ENCODE measurements at places on chromosomes 6 and 20.

DNA sequence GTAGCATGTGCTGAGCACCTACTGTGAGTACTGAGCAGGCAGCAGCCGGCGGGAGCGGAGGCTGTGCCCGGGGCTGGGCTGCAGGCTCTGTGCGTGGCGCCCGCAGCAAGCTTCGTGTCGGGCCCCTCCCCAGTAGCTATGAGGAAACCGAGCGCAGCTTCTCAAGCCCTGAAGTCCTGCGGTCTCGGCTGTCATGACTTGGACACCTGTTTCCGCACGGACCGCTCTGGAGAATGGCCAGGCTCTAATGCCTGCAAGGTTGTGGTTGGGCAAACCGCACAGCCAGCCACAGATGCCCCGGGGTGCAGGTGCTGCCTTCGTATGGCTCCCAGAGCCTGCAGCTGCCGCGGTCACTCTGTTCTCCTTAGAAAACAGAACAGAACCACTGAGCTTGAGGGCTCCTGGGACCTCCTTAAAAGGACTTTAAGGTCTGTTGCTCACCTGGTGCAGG, 33.7 kb downstream of the PYGB start:
- no peak for DNase-seq

- DNase-seq = peak; percentile 85
Observed at GRCh38 chr6:158213925-158214674, 46.0 kb downstream of the GTF2H5 start.

GRCh38 chr20:50303573-50304500, 113.2 kb downstream of the CEBPB start:
- DNase-seq = no peak

- no peak for DNase-seq
Observed at GRCh38 chr20:17504066-17504897, 26.9 kb downstream of the BFSP1 start.

DNA sequence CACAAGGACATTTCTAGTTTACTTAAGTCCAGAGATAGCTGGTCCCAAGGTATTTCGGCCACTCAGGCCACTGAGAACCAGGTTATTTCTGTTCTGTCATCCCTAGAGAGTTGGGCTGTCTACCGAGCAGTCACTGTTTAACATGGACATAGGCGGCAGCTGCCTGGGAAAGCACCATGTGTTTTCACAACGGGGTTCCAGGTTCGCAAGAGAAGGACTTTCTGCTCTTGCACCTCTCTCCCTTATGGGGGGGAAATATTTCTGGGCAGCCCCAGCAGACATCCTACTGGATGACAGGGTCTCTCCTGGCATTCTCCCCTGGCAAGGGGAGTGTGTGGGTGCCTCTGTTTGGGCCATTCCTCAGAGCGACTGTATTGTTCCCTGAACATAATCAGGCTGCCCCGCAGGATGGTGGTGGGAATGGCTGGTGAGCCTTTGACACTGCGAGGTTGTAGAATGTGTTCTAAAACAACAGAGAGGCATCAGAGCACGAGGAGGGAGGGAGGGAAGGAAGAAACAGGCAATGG, 64.4 kb upstream of the DUSP22 start:
- no peak for DNase-seq

DNA sequence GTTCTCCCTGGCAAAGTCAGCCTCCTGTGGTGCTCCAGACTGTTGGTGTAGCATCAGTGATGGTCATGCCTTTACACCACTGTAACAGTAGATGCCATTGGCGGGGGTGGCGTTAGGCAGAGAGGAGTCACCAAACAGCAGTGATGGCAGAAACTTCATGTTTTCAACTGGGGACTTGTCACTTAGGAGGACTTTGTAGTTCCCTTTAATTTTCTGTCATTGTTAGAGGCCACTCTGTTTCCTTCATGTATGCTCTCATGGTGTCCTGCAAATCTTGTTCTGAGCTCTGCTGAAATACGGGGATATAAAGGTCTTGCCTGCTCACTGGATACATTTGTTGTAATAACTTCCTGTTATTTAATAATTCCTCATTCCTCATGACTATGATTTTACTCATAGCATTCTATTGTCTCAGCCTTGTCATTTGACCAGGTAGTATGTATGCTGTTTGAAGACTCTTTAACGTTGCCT, 4.6 kb downstream of the MAP3K4 start:
- DNase-seq = no peak

- DNase-seq = no peak
Observed at GRCh38 chr6:19865178-19865577, 28.0 kb downstream of the ID4 start.

DNA sequence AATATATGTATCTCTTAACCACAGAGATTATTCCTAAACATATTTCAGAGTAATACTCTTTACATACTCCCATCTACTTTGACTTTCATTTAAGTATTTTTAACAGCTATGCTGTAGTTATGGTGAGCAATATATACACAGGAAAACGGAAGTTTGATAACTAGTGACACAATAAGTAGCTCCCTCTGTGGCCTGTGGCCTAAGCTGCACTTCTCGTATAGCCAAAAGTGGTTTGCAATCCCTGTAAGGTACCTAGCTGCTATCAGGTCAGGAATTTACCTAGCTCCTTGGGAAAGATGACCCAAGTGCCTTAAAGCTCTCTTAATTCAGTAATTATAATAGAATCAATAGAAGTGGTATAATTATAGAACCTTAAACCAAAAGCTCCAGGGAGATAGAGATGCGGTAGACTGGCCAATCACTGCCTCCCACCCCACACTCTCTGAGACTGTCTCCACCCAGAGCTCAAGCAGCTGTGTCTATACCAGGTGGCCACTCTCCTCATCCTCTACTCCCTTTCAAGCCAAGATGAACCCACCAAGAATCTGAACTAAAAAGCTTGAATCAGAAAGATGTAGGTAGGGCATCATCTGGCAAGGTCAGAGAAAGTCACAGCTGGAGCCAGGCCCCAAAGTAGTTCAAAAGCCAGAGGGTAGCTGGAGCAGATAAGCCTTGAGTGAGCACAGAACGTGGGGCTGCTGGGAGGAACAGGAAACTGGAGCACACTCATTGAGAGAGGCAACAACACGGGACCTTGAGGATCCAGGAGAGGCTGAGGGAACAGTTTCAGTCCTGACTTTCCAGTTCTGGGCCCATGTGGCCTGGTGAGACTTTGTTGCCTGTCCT, 84.9 kb upstream of the ASF1A start:
- peak; percentile 52 for DNase-seq

DNA sequence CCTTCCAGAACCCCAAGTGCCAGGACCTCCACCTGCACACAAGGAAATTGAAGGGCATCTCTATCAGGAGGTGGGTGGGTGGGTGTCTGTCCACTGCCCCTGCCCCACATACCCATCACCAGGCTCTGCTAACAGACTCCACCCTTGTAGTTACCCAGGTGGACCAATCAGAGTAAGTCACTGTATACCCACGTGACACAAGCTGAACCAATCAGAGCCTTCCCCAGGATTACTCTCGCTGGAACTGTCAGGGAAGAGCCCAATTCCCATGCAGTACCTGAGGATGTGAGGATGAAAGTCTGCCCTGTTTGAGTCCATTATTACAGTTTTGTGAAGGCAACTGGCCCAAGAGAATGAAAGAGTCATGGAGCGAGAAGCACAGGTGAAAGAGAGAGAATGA, 4.2 kb downstream of the OCSTAMP start:
- DNase-seq = no peak

DNA sequence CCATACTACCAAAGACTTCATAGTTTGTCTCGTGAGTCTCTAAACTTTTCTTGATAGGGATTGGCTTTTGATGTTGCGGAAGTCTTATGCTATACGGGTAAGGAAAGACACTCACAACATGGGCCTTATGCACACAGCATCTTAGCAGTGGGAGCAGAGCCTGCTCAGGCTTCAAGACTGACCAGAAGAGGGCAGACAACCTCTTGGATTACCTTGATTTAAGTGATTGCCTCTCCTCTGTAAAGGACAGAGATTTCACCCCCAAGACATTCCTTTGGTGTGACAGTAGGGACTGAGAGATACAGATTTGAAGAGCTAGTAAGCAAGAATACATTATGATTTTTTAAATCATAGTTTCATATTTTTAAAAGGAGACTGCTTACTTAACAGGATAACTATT, 71.0 kb upstream of the SAMD3 start:
- peak; percentile 67 for DNase-seq

- no peak for DNase-seq
Observed at GRCh38 chr6:156879591-156879990, 102.4 kb downstream of the ARID1B start.

DNA sequence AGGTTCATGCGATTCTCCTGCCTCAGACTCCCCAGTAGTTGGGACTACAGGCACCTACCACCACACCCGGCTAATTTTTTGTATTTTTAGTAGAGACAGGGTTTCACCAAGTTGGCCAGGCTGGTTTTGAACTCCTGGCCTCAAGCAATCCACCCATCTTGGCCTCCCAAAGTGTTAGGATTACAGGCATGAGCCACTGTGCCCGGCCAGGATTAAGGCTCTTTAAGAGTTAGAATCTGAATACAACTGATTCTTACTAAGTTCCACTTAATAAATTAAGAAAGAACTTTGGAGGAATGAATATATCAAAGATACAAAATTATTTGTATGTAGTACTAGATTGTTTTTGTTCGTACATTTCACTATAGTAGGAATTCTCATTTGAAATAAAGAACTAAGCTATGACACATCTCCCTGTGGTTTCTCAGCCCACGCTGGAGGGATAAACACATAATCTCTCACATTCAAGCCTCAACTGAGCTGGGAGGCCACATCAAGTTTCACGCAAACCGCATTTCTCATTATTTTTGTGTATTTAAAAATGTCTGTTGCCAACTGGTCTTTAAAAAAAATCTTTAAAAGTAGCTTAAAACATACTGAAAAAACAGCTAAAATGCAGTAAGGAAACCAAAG, 34.2 kb downstream of the DTNBP1 start:
- peak; percentile 8 for DNase-seq

DNA sequence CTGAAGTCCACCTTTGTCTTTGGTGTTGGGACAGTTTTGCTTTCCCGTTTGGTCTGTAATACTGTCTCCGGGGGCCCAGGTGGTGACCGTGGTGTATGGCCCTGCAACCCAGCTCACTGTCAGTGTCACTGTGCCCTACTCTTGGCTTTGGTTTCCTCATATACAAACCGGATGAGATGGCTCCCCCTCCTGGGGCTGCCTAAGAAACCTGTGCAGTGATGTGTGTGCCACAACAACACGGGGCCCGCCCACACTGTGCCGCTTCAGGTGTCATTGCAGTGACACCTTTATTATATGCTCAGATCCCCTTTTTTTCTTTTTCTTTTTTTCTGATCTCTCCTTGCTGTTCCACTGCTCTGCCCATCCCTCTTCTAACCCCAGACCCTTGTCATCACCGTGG, 73.9 kb downstream of the RAMACL start:
- DNase-seq = peak; percentile 12

DNA sequence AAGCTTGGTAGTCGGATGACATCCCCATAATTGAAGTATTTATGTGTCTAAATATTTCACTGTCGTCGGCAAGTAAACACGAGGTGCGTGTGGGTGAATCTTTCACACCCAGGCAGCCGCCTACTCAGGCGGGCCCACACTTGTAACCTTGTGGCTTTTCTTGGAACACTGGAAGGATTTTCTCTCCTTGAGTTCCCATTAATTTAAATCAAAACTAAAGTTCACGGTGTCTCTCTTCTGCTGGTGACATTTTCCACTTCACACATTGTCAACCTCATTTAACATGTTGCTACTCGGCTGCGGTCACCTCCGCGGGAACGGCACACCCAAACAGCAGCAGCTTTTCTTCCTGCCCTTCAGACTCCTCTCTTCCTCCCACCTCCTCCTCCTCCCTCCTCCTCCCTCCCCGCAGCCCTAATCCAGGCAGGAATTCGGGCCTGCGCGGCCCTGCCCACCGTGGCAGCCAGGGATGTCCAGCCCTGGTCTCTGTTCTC, 336.6 kb downstream of the QKI start:
- no peak for DNase-seq

- no peak for DNase-seq
Observed at GRCh38 chr20:40512994-40513393, 176.0 kb downstream of the MAFB start.

GRCh38 chr6:108693430-108694154, 132.9 kb downstream of the FOXO3 start:
- no peak for DNase-seq

GRCh38 chr6:3261921-3262320, 3.2 kb downstream of the PSMG4 start:
- DNase-seq = no peak

DNA sequence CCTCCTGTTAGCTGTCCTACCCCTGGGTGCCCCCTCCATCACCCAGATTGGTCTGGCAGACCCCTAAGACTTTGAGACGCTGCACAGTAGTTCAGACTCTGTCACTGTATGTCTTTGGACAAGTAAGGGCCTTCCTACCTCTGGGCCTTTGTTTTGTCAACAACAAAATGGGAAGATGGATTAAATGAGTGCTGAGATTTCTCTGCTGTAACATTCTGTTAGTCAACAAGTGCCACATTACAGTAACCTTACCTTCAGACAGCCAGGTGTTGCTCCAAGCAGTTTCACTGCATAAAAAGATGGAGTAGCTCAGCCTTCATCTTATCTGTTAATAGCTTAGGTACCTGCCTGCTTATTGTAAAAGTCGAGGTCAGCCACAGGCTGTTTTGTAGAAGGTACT, 16.0 kb downstream of the CHMP4B start:
- no peak for DNase-seq

DNA sequence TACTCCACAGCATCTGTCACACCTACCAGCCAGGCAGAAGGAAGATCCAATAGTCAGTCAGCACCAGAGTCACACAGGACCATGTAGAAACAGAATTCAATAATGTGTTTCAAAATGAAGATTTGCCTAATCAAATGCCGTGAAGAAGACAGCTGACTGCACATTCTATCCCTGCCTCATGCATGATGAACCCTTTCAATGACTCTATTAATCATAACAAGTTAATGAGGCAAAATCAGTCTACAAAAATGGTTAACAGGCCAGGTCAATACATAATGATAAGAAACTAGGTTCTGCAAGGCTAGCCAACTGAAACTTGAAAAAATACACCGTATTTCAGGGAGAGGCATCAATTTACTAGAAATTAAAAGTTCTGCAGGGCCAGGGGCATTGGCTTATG, 6.7 kb upstream of the PNRC1 start:
- DNase-seq = no peak

- no peak for DNase-seq
Observed at GRCh38 chr6:15708231-15708630, 45.4 kb upstream of the DTNBP1 start.

DNA sequence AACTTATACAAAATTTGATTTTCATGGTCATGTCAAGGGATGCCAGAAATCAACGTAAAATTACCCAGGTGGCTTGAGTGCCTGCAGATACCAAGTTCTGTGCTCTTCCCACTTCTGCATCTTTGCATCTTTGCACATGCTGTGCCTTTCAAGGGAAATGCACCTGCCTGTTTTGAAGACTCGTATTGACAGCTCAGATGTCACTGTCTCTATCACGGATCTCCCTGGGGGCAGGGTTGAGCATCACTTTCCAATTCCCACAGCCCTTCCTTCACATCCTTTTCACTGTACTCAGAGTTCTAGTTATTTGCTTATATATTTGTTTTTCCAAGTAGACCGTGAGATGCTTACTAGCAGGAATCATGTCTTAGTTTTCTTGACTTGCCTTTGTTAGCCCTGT, 274.2 kb downstream of the CDH26 start:
- DNase-seq = no peak

Data from KBM-7 (cell line).